Stimulated activated CD8-positive, alpha-beta memory T cell treated with anti-CD3 and anti-CD28 coated beads, Interleukin-12 subunit alpha, Interleukin-12 subunit beta, amount 100 ng/mL, for 1 hour (primary cell): ENCODE measurements at places on chromosomes 3 and 15.

- DNase-seq = no peak
Measured at GRCh38 chr15:80020731-80021130, 38.7 kb upstream of the ZFAND6 start.

DNA sequence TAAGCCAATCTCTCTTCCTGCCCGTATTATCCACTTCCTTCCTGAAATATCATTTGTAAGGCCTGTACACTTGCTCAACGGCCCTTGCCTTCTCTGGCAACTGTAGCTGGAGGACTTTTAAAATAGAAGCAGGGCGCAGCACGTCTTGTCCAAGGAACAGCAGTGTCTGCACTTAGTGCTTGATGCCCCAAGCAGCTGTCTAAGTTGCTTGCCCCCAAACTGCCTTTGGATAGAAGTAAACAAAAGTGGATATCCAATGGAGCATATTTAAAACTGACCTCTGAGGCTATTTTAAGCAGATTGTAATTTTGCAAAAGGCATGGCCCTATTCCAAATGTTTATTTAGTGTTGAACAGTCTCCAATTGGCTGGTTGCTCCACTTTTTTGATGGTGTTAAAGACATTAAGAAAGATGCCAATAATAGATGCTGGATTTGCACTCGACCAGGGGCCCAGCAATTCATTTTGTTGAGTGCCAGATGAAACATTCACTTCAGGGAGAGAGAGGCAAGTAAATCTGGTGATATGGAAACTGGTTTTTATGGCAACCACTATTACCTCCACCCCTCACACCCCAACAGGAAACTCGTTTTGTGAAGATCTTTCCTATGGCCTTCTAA, 526.8 kb upstream of the TBL1XR1 start:
- DNase-seq = no peak

GRCh38 chr3:135871311-135871710, 94.2 kb upstream of the PPP2R3A start:
- DNase-seq = no peak

- no peak for DNase-seq
Measured at GRCh38 chr15:90782442-90782841, 65.3 kb downstream of the BLM start.

DNA sequence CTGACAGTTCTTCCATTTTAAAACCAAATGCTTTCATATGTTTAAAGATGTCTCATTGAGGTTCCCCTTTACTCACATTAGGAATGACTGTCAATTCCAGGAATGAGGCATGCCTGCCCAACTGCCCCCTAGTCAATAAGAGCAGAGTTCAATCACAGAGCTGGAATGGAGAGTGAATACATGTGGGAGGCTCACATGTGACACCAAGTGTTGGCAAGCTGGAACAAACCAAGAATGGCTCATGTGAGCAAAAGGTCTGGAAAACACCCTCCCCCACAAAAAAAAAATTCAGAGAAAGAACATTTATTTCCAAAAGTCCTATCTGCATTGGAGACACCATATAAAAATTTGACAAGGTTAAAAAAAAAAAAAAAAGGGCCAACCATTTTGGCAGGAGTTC, 3.7 kb downstream of the PBRM1 start:
- no peak for DNase-seq

GRCh38 chr3:186432189-186432588, 70.2 kb upstream of the DGKG start:
- no peak for DNase-seq

- DNase-seq = no peak
Measured at GRCh38 chr15:69154684-69155083, 5.8 kb upstream of the GLCE start.

DNA sequence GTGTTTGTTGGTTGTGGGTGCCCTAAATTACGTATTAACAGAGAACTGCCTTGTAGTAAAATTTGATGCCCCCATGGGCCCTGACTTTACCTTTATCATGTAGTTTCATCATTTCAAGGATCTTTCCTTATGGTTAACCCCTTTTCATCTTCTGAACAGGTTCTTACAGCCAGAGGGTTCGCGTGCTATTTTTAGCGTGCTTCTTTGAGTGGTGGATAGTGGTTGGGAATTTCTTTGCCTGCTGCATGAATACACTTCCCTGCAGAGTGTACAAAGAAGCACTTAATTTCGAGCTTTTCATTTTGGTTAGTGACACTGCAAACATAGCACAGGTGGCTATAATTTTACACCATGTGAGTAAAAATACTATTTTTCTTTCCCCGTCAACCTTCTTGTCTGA, 231.8 kb downstream of the ROBO2 start:
- no peak for DNase-seq

DNA sequence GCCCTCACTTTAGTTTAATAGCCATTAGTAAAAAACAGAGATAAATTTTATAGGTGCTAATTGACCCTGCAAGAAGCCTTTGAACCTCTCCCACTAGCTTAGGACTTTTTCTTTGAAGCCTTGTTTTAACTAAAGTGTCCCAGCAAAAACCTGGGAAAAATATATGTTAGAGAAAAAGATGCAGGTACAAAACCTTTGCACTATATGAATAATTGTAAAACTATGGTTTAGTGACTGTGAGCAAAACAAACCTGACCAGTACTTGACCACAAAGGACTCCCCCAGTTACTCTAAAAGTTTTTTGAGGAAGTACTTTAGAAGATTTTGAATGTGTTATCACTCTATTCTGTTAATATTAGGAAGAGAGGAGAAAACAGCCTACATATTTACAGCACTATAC, 123.3 kb upstream of the TP63 start:
- no peak for DNase-seq

- DNase-seq = no peak
Measured at GRCh38 chr3:33111581-33111980, 2.2 kb upstream of the CRTAP start.

DNA sequence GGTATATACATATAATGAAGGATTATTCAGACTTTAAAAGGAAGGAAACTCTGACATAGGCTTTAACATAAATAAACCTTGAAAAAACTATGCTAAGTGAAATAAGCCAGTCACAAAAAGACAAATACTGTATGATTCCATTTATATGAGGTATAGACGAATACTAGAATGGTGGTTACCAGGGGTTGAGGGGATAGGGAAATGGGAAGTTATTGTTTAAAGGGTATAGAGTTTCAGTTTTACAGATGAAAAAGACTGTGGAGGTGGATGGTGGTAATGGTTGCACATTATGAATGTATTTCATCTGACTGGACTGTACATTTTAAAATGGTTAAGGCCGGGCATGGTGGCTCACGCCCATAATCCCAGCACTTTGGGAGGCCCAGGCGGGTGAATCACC, 41.7 kb downstream of the FRMD5 start:
- DNase-seq = no peak

GRCh38 chr3:94440767-94441493, 378.1 kb downstream of the NSUN3 start:
- DNase-seq = no peak

DNA sequence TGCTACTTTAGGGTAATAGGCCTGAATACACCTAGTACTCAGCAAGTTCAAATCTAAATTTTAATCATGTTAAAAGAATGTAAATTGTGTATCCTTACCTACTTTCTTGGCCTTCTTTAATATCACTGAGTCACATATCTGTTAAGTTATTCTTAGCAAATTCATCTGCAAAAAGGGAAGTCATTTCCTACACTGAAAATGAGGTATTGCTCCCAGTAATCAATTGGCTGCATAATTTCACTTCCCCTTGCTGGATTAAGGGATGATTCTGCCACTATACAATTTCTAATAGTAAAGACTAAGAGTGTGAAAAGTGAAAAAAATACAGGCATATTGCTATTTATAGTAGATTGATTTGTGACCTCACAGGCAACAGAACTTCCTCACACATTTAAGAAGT, 47.8 kb downstream of the CCDC54 start:
- DNase-seq = no peak

- DNase-seq = no peak
Measured at GRCh38 chr3:18919158-18919557, 229.2 kb upstream of the KCNH8 start.

DNA sequence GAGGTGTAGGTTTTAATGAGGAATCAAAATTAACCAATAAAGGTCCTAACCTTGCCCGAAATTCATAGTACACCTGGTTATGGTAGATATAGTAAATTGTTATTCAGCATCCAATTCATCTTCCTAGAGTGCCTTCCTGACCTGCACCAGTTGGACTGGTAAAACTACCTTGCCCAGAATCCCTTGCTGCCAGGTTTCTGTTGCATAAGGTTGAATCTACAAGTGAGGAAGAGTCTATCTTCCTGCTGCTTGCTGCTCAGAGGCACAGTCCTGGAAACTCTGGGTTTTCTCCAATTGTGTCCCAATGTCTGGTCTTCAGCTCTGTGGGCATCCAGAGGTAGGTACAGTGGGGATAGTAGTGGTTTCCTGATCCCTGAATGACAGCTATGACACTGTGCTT, 17.3 kb downstream of the CCDC54 start:
- DNase-seq = no peak

- DNase-seq = no peak
Measured at GRCh38 chr15:34161329-34161963, 48.5 kb downstream of the KATNBL1 start.
